Activated CD4-positive, alpha-beta T cell treated with anti-CD3 and anti-CD28 coated beads for 24 hours (primary cell): ENCODE measurements at places on chromosomes 6 and 20.

- DNase-seq, result no peak
Observed at GRCh38 chr6:68502946-68503345, 132.1 kb upstream of the ADGRB3 start.

DNA sequence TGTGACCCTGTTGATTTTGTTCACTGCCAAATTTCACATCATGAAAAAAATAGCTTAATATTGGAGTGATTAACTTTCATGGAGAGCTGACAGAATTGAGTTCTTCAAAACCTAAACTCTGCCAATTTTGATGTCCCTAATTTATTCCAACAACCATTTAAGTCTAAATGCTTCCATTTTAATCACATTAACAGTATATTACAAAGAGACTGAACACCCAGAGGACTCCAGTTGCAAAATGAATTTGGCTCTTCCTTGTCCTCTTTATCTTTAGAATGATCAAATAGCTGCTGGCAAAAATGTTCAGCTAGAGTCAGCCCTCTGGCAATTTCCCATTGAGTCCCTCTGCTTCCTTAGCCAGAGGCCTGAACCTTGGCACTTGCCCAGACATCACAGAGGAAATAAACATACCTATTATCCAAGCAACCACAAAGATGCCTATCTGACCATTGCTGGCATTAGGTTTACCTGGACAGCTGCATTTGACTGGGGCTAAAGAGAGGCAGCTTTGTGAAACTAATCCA is 299.0 kb upstream of the STXBP5 start:
- no peak for DNase-seq

- DNase-seq, result no peak
Observed at GRCh38 chr6:74510878-74511277, 695.0 kb downstream of the COL12A1 start.

DNA sequence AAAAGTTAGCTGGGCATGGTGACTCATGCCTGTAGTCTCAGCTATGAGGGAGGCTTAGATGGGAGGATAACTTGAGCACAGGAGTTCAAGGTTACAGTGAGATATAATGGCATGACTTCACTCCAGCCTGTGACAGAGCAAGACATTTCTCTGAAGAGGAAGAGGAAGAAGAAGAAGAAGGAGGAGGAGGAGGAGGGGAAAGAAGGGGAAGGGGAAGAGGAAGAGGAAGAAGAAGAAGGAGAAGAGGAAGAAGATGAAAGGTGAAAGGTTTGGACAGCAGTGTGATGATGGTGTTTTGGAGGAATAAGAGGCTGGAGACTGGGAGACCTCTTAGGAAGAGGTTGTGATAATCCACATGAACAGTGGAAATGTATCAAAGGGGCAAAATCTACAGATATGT is 410.7 kb upstream of the JAG1 start:
- DNase-seq, result no peak

DNA sequence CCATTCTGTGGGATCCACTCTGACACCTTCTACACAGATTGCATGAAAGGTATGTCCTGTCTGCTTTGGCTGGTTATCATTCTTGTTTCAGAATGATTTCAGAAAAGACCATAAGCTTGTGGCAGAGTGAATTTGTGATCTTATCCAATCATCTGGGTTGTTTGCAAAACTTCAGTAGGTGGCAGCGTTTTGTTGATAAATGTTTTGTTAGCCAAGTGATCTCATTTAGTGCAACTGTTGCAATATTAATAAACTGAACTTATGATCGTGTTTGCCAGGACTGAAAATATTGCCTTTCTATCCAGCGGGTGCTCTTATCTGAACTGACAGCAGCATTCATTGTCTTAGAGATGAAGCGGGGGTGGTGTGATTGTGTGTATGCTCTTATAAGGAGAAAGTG is 613.2 kb upstream of the NOX3 start:
- no peak for DNase-seq

DNA sequence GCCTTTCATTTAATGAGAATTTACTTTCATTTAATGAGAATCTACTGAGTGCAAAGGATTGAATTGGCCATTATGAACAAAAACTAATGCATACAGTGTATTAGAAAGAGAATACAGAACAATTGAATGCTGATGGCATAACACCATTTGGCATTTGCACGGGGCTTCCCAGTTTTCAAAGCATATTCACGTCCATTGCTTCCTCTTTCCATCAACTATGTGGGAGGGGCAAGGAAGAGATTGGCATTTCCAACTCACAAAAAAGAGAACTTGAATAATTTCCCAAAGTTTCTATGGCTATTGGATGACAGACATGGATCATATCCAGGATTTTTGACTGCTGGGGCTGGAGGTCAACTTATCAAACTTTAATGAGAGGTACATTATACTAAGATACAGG is 23.2 kb upstream of the ARG1 start:
- DNase-seq, result no peak

DNA sequence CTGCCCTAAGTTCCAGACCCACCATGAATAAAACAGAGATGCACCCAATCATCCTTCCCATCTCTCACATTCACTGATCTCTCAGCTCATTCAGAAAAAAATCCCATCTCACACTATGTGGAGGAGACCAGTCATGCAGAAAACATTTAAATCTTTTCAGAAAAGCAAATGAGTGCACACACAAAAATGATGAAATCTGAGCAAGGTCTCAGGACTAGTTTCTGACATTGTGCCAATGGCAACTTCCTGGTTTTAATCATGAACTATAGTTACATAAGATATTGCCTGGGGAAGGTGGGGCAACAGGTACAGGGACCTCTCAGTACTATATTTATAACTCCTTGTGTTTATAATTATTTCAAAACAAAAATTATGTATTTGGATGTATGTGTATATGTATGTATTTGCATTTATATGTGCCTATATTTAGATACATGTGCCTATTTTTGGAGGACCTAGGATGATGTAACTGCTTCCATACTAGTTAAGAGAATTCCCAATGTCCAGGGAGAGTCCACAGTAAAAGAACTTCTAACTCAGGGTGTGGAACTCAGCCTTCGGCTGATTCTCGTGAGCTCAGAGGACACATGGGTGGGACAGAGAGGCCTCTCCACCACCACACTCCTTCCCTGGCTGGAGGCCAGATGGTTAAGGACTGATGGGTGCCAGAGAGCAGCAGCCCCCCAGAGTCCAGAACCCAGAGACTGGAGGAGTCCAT is 71.7 kb upstream of the MAP3K4 start:
- no peak for DNase-seq

- DNase-seq, result no peak
Observed at GRCh38 chr6:1224514-1224913, 87.4 kb upstream of the FOXQ1 start.

GRCh38 chr6:39980839-39981580 is 46.7 kb upstream of the MOCS1 start:
- no peak for DNase-seq

DNA sequence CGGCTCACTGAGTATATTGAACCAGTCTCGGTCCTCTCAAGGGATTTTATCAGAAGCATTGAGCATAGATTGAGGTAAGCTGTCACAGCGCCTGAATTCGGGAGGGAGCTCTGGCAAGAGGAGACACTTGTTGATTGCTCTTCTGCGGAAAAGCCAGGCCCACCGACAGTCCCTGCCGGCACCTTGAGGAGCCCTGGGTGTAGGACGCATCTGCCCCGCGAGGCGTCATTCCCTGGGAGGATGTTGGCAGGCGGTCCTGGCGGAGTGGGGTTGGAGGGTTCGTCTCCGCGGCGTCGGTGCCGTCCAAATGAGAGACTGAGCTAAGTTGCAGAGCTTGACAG is 843 bp downstream of the FBXO9 start:
- DNase-seq, result no peak

DNA sequence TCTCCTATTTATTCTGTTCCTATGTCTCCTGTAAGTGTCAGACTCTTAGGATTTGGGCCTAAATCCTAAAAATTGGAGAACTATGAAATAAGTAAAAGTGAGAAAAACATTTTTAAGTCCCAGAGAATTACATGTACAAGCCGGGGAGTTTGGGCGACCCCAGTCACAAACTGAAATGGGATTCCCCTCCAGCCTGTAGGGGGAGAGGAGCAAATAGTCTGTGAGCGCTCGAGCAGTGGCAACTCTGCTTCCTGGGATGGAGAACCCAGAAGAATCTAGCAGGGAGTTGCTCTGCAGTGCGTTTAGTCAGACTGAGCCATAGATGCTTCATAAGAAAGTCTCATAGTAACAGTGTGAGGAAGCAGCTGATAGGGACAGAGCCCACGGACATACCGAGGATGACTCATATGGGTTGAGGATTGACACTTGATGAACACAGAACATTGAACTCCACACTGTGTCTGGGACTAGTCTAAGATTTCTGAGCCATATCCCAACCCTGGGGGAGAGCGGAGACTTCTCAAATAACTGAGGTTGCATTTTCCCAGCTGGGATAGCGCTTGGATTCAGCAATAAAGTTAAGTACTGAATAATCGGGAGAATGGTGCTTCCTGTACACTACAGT is 437.2 kb downstream of the BCKDHB start:
- no peak for DNase-seq

- DNase-seq, result no peak
Observed at GRCh38 chr6:93226822-93227221, 192.5 kb downstream of the EPHA7 start.

- DNase-seq, result no peak
Observed at GRCh38 chr6:109006818-109007217, 87.8 kb downstream of the SESN1 start.

DNA sequence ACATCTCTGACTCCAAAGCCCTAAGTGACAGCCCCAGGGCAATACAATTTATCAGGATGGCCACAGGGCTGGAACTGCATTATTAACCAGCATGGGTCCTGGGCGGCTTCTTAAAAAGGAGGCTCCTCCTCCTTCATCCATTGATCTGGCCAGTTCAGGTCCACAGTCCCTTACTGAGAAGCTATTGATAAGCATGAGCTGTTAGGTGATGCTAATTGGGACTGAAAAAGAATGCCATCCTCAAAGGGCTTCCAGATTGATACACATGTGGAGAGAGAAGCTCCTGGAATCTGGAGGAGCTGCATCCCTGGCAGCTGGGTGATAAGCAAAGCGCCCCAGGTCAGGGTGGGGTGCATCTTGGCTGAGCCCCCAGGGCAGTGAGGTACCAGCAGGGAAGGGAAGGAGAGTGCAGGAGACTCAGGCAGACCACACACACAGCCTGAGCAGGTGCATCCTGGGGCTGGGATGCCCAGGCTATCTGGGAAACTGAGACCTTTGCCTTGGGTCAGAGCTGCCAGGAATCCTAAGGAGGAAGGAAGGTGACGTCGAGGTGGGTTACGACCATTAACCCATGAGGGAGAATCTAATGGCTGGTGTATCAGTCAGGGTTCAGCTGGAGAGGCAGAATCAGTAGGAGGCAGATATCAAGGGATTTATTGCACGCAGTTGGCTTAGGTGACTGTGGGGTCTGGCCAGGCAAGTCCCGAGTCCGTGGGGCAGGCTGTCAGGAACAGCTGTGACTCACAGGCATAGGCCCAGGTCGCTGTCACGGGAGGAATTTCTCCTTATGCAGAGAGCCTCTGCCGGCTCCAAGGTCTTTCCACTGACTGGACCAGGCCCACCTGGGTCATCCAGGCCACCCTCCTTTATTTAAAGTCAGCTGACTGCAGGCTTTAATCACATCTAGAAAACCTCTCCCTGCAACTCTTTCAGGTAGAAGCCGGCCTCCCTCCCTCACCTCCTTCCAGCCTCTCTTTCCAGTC is 261.2 kb downstream of the BMP7 start:
- DNase-seq, result no peak

- no peak for DNase-seq
Observed at GRCh38 chr20:48879612-48880245, 41.8 kb upstream of the ARFGEF2 start.

GRCh38 chr6:97040355-97040860 is 115.9 kb downstream of the KLHL32 start:
- DNase-seq, result no peak

DNA sequence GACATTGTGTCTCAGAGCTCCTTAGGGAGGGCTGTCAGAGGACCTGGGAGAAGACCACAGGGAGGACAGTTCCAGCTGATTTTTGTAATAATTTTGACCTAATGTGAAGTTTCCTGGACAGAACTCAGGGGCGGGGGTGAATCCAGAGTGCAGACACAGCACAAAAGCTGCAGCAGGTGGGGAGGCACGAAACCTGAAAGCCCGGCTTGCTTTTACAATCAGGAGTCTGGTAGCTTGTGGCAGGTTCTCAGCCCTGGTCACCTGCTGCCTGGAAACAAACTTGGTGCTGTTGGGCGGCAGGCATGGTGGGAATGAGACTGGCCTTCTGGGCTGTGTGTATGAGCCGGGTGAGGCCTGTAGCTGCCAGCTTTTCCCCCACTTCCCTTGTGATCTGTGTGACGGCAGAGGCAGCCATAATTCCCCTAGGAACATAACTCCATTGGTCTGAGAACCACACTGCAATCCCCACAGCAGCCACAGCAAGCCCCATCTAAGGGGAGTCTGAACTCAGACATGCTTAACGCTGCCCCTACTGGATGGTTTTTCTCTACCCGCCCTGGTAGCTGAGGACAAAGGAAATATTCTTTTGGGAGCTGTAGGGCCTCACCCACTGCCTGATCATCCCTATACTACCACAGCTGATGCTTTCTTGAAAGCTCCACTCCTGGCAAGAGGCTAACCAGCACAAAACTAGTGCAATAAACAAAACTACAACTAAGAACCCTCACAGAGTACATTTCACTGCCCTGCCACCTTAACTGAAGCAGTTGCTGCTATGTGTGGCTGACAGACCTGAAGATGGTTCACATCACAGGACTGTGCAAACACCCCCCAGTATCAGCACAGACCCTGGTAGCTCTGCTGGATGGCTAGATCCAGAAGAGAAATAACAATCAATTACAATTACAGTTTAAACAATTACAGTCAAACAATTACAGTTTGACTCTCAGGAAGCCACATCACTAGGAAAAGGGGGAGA is 1055.1 kb upstream of the GJE1 start:
- DNase-seq, result no peak

- no peak for DNase-seq
Observed at GRCh38 chr20:45833030-45833882, at the start of gene SNX21. Gene SNX21, plus strand, starts transcription at chr20:45833799. Its CDS starts 121 bp downstream, at chr20:45833920.

DNA sequence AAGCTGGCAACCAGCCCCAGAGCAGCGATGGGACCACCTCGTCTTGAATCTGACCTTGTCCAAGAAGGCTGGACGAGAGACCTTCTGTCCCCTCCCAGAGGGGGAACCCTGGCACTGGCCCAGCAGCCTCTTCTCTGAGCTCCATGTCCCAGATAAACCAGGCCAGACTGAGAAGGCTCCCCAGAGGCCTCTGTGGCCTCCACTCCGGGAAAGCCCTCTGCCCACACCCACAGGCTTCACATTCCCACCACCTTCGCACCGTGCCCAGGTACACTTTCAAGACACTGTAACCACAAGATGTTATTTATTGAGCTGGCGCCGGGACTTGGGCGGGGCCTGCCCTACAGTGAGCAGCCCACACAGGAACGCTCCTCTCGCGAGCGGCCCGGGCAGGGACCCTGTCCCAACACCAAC is 33.2 kb downstream of the ADA start:
- no peak for DNase-seq

DNA sequence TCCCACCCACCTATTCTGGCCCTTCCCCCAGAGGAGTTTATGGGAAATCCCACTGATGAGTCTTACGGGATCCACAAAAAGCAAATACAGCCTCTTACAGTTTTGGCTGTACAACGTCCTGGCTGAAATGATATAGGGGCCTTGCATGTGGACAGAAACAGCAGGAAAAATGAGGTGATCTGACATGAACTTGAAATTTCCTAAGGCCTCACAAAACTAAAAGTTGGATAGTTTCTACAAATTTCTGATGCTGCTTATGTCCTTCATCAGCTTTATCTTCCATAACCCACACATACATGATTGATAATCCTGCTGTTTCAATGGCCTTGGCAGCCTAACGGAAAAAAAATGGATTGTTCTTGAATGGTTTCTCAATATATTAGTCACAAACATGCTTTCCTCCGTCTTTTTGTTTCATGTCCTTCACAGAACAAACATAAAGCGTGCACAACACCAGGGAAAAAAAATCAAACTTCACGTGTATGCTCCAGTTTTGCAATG is 118.8 kb downstream of the BMP5 start:
- DNase-seq, result no peak
